ENCODE measurements at places on chromosomes 12 and 14.

- DNase-seq, result no peak
- no peaks in the 10 kb centered on the region for H3K27me3 ChIP-seq
- H3K36me3 ChIP-seq, result no peaks in the 10 kb centered on the region
- no peaks in the 10 kb centered on the region for H3K4me1 ChIP-seq
- H3K27ac ChIP-seq, result peak overlapping the region; percentile 99
Measured at GRCh38 chr14:61696753-61697318, 1.5 kb downstream of the HIF1A start.

DNA sequence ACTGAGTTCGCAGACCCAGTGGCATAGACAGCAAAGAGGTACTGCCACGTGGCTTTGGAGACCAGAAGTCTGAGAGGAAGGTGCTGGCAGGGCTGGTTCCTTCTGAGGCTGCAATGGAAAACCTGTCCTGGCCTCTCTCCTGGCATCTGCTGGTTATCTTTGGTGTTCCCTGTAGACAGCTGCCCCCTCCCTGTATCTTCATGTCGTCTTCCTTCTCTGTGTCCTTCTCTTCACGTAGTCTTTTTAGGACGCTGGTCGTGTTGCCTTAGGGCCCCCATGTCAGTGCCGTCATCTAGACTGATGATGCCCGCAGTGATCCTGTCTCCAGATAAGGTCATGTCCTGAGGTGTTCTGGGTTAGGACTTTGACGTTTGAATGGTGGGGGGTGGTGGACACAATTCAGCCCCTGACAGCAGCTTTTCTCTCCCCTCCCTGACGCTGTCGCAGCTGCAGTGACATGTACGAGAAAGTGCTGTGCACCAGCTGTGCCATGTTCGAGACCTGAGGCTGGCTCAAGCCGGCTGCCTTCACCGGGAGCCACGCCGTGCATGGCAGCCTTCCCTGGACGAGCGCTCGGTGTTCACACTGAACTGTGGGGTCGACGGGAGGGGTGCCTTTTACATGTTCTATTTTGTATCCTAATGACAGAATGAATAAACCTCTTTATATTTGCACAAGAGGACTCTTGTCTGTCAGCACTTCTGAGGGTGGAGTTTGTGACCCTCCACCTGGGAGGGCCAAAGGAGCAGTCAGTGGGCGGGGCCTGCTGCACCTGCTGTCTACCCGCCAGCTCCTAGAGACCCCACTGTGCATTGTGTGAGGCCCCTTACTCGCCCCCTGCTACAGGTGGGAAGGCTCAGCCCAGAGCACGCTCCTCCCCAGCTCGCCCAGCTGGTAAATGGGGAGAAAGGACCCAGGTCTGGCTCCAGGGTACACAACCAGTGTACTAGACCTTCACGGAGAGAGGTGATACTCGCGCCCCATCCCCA lies 6.3 kb downstream of the SIVA1 start:
- no peak for DNase-seq
- peaks cover 5% of the 10 kb centered on the region for H3K4me1 ChIP-seq
- H3K27me3 ChIP-seq, result no peaks in the 10 kb centered on the region
- H3K36me3 ChIP-seq, result no peaks in the 10 kb centered on the region
- no peak overlapping the region for H3K27ac ChIP-seq

GRCh38 chr14:59664741-59665140 lies 88.1 kb upstream of the CCDC175 start:
- DNase-seq, result no peak
- H3K4me1 ChIP-seq, result no peaks in the 10 kb centered on the region
- no peak overlapping the region for H3K27ac ChIP-seq
- no peaks in the 10 kb centered on the region for H3K27me3 ChIP-seq
- H3K36me3 ChIP-seq, result no peaks in the 10 kb centered on the region

DNA sequence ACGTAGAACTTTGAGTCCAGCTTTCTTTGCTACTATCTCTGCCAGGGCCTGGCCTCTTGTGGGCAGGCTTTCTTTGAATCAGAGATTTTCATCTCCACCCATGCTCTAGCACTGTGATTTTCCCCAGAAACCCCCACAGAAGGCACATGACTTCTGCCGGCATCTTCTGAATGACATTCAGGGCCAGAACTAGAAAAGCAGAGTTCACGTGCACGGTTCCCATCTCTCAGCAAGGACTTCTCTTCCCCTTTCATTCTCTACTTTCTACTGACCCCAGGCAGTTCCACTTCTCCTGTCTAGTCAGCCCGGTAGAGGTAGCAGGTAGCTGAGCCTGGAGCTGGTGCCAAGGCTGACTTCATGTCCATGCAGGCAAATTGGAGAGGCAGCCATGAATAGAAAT lies 26.9 kb downstream of the BATF start:
- no peak for DNase-seq
- H3K4me1 ChIP-seq, result peaks cover 17% of the 10 kb centered on the region
- H3K27me3 ChIP-seq, result no peaks in the 10 kb centered on the region
- no peak overlapping the region for H3K27ac ChIP-seq
- no peak overlapping the region for H3K4me3 ChIP-seq

- H3K27ac ChIP-seq, result no peak overlapping the region
- H3K4me1 ChIP-seq, result peaks cover 14% of the 10 kb centered on the region
- DNase-seq, result no peak
- no peak overlapping the region for H3K4me3 ChIP-seq
- no peaks in the 10 kb centered on the region for H3K36me3 ChIP-seq
Measured at GRCh38 chr12:1469070-1469469, 125.3 kb downstream of the FBXL14 start.

DNA sequence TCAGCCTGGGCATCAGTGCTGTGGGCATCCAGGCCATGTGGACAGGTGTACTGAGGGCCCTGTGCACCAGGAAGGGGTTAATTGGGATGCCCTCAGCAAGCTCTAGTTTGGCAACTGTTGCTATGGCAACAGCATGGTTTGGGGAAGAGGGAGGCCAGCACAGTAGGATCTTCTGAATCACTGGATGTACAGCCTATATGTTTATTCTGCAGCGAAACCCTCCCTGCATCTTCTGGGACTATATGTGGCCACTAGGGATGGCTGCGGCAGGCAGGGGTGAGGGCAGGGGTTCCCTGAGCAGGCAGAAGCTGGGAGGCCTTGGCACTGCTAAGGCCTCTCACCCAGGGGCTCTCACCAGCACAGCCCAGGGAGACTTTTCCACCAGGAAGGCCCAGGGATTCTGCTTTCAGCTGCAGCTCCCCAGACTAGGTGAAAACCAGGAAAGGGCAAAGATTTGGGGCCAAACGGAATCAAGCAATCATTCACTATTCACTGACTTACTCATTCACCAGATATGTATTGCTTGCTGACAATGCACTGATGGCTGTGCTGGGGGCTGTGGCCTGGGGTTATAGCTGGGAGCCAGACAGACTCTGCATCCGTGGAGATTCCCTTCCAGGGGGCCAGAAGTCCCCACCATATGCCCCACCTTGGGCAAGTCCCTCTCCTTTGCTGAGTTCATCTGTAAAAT lies 42.8 kb downstream of the IRF2BPL start:
- H3K4me3 ChIP-seq, result no peak overlapping the region
- no peaks in the 10 kb centered on the region for H3K4me1 ChIP-seq
- no peaks in the 10 kb centered on the region for H3K36me3 ChIP-seq
- no peak for DNase-seq
- no peak overlapping the region for H3K27ac ChIP-seq

GRCh38 chr14:93040443-93040842 lies 75.3 kb downstream of the ITPK1 start:
- DNase-seq, result peak; percentile 58
- H3K36me3 ChIP-seq, result no peaks in the 10 kb centered on the region
- no peaks in the 10 kb centered on the region for H3K27me3 ChIP-seq
- H3K27ac ChIP-seq, result peak overlapping the region; percentile 89
- peaks cover 73% of the 10 kb centered on the region for H3K4me1 ChIP-seq

DNA sequence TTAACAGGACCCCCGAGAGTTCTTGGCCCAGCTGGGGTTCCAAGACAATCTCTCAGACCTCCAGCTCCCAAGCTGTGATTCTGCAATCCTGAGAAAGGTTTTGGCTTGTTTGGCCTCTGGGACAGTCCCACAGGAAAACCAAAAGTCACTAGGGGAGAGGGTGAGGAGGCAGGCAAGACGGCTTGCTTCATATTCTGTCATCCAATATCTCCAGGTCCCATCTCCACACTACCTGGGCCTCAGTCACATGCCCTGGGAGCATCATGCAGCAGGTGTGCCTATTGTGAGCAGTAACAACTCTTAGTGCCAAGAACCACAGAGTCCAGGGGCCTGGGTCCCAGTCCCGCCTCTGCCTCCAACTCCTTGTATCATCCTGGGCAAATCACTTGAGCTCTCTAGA lies 1.7 kb downstream of the KRT79 start:
- no peak overlapping the region for H3K4me3 ChIP-seq
- no peaks in the 10 kb centered on the region for H3K4me1 ChIP-seq
- no peak for DNase-seq
- no peak overlapping the region for H3K27ac ChIP-seq

DNA sequence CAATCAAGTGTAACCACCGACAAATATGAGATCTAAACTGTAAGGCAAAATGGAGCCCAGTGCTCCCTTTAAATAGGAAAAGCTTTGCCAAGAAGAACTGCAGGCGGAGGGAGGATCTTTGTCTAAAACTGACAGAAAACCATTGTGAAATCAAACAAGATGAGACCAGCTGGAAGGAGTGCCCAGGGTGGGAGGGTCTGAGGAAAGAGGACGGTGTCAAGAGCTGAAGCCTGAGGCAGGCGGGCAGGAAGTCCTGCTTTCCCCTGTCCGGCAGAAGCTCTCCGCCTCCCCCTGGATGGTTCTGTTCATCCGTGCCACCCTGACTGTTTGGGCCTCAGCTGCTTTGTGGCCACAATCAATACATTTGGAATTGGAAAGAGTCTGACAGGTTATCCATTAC lies 37.5 kb downstream of the CDC42BPB start:
- no peak for DNase-seq
- peaks cover 25% of the 10 kb centered on the region for H3K4me1 ChIP-seq
- no peak overlapping the region for H3K27ac ChIP-seq
- H3K4me3 ChIP-seq, result no peak overlapping the region
- no peaks in the 10 kb centered on the region for H3K36me3 ChIP-seq

DNA sequence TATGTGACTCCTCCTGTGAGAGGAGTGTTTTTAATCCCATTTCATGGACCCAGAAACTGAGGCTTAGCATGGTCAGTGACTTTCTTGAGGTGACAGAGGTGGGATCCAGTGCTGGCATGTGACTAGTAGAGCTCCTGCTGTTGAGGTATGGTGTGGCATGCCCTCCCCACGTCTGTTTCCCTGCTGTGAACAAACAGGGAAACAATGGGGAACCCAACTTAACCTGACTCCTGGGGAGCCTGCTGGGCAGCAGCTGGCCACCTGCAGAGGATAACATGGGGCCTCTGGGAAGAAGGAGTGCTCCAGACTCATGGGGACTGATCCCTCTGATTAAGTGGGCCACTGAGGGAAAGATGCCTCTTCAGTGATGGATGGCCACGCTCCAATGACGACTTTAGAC lies 114.0 kb downstream of the BEGAIN start:
- H3K4me1 ChIP-seq, result peaks cover 4% of the 10 kb centered on the region
- no peak for DNase-seq
- H3K27ac ChIP-seq, result no peak overlapping the region
- no peaks in the 10 kb centered on the region for H3K27me3 ChIP-seq
- no peaks in the 10 kb centered on the region for H3K36me3 ChIP-seq
- no peak overlapping the region for H3K4me3 ChIP-seq

GRCh38 chr14:92994942-92995341 lies 72.0 kb downstream of the CHGA start:
- H3K27ac ChIP-seq, result peak overlapping the region; percentile 3
- no peak for DNase-seq
- peaks cover 5% of the 10 kb centered on the region for H3K4me1 ChIP-seq
- no peak overlapping the region for H3K4me3 ChIP-seq
- H3K27me3 ChIP-seq, result no peaks in the 10 kb centered on the region

Data from transverse colon (tissue), 4 donors.